ENCODE measurements at places on chromosomes 7 and 10.

- no peak for DNase-seq
Measured at GRCh38 chr10:78565841-78566240, 502.9 kb upstream of the ZMIZ1 start.

- peak; percentile 38 for DNase-seq
Measured at GRCh38 chr7:50358041-50358705, 53.7 kb downstream of the IKZF1 start.

DNA sequence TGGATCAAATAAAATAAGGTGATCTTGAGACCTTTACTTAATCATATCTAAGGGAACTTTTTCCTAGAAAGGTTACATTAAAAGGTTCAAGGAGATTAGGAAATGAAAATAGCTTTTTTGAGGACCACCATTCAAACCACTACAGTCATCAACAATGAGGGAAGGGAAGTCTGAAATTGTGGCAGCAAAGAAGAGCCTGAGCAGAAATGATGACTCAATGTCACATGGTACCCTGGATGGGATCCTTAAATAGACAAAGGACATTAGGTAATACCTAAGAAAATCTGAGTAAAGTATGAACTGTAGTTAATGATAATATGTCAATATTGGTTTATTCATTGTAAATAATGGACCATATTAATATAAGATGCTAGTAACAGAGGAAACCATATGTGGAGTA, 236.0 kb downstream of the SEMA3D start:
- DNase-seq, result no peak

DNA sequence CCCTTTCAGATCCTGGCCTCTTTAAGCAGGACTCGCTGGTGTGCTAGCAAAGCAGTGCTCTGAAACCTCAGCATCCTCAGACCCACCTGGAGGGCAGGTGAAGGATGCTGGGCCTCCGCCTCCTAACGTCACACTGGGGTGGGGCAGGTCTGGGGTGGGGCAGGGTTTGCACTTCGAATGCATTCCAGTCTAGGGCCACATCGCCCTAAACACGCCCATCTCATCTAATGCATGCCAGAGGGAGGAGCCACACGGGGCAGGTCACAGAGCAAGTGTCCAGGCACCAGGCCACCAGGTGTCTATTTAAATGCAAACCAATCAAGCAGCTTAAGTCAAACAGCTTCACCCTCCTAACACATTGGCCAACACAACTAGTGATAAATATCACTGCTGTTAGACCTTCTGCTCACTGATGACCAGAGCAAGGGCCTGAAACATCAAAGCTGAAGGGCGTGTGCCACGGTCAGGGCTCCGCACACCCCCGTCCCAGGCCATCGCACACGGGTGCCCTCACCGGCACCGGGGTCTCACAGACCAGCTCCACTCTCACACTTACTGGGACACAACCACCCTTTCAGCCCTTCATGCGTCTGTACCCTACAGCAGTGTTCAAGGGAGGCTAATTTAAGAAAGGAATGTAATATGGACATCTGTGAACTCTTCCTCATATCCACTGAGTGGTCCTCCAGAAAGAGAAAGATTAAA, 47.1 kb downstream of the DIP2C start:
- no peak for DNase-seq

GRCh38 chr10:80871083-80871482, 333.4 kb downstream of the SH2D4B start:
- DNase-seq, result no peak

GRCh38 chr10:70834441-70835151, 18.8 kb downstream of the SGPL1 start:
- DNase-seq, result no peak

GRCh38 chr7:109479388-109479787, 909.7 kb downstream of the DNAJB9 start:
- DNase-seq, result peak; percentile 2

- DNase-seq, result no peak
Measured at GRCh38 chr10:86105640-86106039, 261.0 kb downstream of the GRID1 start.

DNA sequence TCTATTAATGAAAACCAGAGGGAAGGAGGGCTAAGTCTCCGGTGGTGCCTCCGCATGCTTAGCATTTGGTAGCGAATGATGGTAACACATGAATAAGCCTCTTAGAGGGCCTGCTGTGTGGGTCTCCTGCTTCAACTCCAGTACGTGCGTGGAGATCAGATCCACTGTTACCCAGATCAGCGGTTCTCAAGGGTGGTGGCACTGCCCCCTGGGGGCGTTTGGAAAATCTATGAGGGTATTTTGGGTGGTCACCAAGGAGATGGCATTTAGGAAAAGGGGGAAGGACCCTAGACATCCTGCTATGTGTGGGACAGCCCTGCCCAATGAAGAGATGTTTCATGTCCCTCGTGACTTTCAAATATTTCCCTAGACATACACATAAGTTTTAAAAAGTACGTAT, 57.1 kb upstream of the TM9SF3 start:
- peak; percentile 40 for DNase-seq

DNA sequence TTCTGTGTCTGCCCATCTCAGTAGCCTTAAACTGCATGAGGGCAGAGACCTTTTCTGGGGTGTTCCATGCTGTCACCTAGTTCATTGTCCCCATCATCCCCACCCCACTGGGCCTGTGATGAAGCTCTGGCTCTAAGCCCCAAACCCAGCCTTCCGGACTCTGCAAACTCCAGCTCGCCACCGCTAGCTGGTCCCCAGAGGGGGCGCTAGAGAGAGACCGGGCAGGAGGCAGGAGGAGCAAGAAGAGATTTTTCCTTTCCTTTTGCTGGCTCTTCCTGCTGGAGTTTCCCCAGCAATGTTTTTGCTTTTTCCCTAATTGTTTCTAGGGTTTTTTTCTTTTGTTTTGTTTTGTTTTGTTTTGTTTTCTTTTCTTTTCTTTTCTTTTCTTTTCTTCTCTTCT, 234.4 kb downstream of the TEX36 start:
- peak; percentile 53 for DNase-seq

GRCh38 chr10:124325633-124325914, 93.1 kb downstream of the OAT start:
- DNase-seq, result no peak

- peak; percentile 69 for DNase-seq
Measured at GRCh38 chr10:97463363-97464132, 17.6 kb downstream of the ZDHHC16 start.

DNA sequence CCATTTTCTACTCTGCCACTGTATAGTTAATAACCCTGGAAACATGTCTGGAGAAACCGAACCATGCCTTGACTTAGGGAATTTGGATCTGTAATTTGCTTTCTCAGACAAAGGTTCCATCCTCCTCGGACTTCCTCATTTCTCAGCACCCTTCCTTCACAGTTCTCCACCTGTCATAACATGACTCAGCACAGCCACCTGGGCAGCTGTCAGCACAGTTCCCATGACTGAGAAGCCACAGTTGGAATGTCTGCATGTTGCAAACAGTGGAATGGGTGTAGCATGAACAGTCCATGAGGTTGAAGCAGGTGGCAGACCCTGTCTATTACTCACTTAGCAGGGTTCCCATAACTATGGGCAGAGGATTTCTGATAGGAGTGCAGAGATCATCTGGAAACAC, 634 bp upstream of the OR9A4 start:
- DNase-seq, result peak; percentile 37

DNA sequence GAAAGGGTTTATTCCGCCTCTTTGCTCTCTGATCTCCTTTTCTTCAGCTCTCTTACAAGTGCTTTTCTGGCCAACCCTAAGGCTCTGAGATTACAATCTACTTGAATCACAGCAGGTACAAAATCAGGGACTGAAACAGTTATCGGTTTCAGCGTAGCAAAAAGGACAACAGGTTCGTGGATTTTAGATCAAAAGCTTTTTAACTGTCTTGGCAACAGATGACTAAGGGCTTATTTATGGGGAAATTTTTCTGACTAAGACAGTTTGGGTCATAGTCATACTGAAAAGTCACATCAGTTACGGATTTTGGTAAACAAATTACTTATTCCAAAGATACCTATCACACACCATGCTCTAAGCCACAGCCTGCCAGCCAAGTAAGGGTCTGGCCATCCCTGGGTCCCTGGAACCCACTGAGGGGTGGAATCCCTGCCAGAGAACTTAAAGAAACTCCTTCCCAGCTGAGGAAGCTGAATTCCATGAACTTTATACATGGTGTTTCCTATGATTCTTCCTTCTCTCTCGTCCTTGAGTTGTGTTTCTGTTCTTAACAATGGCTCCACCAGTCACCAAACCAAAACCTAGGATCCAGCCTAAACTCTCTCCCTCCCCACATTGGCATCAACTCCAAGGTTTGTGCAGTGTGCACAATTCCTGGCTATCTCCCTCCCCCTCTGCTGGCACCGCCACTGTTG, 169.3 kb downstream of the FAM107B start:
- DNase-seq, result no peak

GRCh38 chr7:82677493-82677892, 233.9 kb upstream of the CACNA2D1 start:
- DNase-seq, result peak; percentile 20

DNA sequence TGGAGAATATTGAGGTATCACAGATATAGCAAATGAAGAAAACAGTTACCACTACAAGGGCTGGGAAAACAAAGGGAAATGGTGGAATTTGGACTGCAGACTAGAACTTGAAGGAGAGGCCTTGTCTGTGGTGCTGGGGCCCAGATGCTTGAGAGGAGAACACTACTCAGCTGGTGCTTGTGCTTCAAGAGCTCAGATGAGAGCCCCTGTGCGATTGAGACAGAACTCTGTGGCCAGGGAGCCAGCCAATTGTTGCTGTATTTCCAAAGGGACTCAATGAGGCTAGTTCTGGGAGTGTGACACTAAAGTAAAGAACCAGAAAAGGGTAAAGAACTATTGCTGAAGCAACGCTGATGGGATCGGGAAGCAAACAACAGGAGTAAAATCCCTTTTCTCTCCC, 406.5 kb upstream of the SEMA3D start:
- DNase-seq, result no peak

All from hematopoietic multipotent progenitor cell treated with erythropoietin and hydrocortisone succinate and interleukin-3 and kit ligand, for 4 days (in vitro differentiated cells).